Keratinocyte (primary cell): ENCODE measurements at places on chromosomes 7 and 10. TPM values are rescaled to one million over a fixed set of nuclear protein-coding genes. Genes with fewer than 3 reads are reported as not detected.

GOLGA7B gene
- polyA plus RNA-seq: 3.6 to 6.8 TPM (median 4.9 TPM) in 3 replicates

TAS2R60 gene
- 0.08 to 0.20 TPM (median 0.17 TPM) in 3 replicates for polyA plus RNA-seq

BTBD16 gene
- polyA plus RNA-seq: 3.3 to 4.9 TPM (median 4.1 TPM) in 3 replicates

TMEM213 gene
- polyA plus RNA-seq: not detected in 3 replicates

NDUFB2 gene
- polyA plus RNA-seq: 338 to 495 TPM (median 379 TPM) in 3 replicates

ADRA2A gene
- 0.01 TPM in 1 of 3 replicates, not detected in the others for polyA plus RNA-seq

DNA sequence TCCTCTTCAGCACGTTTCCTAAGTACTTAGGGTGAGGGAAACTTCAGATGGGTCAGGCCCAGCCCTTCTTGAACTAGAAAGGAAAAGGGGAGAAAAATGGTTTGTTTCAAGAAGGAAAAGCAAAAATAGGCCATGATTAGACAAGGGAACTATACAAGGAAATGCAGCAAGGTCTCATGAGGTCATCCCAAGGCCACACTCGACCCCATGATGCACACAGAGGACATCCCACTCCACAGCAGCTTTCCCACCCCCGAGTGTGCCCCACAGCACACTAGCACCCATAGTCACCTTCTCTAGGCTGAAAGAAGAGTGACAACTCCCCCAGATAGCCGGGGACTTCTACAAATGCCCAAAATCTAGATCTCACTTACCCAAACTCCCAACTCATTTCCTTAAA is 173.4 kb downstream of the FAM107B start:
- DNase-seq: no peak
- H3K4me3 ChIP-seq: no peak overlapping the region
- peaks cover 24% of the 10 kb centered on the region for H3K36me3 ChIP-seq
- peaks cover 24% of the 10 kb centered on the region for H3K4me1 ChIP-seq
- no peak overlapping the region for H3K27ac ChIP-seq

GRCh38 chr7:123260428-123260960 is 60.7 kb upstream of the SLC13A1 start:
- H3K4me3 ChIP-seq: no peak overlapping the region
- no peaks in the 10 kb centered on the region for H3K4me1 ChIP-seq
- DNase-seq: no peak
- no peaks in the 10 kb centered on the region for H3K27me3 ChIP-seq
- no peaks in the 10 kb centered on the region for H3K36me3 ChIP-seq

DNA sequence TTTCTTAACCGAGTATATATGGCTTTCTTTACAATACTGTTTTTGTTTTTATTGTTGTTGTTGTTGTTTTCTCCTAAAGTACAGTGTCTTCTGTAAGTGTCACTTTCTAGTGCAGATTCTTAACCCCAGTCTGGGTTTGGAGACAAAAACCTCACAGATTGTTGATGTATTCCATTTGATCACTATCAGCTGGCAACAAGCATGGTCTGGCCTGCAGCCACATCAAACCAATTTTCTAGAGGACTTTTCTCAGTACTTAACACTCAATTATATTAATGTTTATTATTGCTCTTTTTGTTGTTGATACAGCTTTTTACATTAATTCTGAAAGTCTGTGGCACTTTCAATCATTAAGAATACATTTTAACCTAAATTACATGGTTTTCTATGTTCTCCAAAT is 17.1 kb downstream of the LRRN3 start:
- no peak for DNase-seq
- no peaks in the 10 kb centered on the region for H3K27me3 ChIP-seq
- H3K27ac ChIP-seq: no peak overlapping the region
- no peak overlapping the region for H3K4me3 ChIP-seq
- no peaks in the 10 kb centered on the region for H3K36me3 ChIP-seq

- no peaks in the 10 kb centered on the region for H3K27me3 ChIP-seq
- H3K4me3 ChIP-seq: no peak overlapping the region
- peaks cover 17% of the 10 kb centered on the region for H3K4me1 ChIP-seq
- no peak for DNase-seq
These were observed 2.2 kb upstream of the INSIG1 start for GRCh38 chr7:155295511-155295910.

GRCh38 chr10:89513206-89513605 is 22.2 kb downstream of the SLC16A12 start:
- DNase-seq: no peak
- no peaks in the 10 kb centered on the region for H3K27me3 ChIP-seq
- H3K4me1 ChIP-seq: peaks cover 17% of the 10 kb centered on the region
- H3K4me3 ChIP-seq: no peak overlapping the region

DNA sequence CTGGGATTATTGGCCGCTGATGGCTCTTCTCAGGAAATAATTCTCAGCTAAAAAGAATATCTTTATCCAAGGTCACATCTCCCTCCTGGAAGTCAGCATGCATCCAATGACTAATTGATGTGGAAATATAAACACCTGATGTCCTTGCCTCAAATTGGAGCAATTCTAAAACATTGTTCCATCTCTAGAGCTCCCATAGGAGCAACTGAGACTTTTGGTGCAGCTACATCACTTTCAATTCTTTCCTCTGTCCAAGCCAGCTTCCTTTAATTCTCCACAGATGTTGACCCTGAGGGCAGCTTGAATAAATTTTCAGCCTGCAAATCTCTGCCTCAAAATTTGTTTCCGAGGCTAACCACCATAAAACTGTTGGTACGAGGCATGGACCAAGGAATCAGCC is 43.9 kb upstream of the KCND2 start:
- H3K4me1 ChIP-seq: no peaks in the 10 kb centered on the region
- no peaks in the 10 kb centered on the region for H3K36me3 ChIP-seq
- no peak overlapping the region for H3K27ac ChIP-seq
- no peaks in the 10 kb centered on the region for H3K27me3 ChIP-seq
- no peak for DNase-seq

- H3K4me1 ChIP-seq: peaks cover 1% of the 10 kb centered on the region
- H3K4me3 ChIP-seq: no peak overlapping the region
- no peak for DNase-seq
These were observed 51.8 kb upstream of the FAM3C start for GRCh38 chr7:121447911-121448300.
